ENCODE measurements at places on chromosomes 7 and 10. TPM values are rescaled to one million over a fixed set of nuclear protein-coding genes. Genes with fewer than 3 reads are reported as not detected.

- H3K27me3 ChIP-seq, result no peaks in the 10 kb centered on the region
- no peaks in the 10 kb centered on the region for H3K4me1 ChIP-seq
- no peak overlapping the region for H3K4me3 ChIP-seq
- DNase-seq, result no peak
Observed at GRCh38 chr10:109996225-109996624, 11.6 kb upstream of the ADD3 start.

GRCh38 chr7:28539289-28539981 is 127.1 kb downstream of the CREB5 start:
- no peaks in the 10 kb centered on the region for H3K4me1 ChIP-seq
- H3K27me3 ChIP-seq, result no peaks in the 10 kb centered on the region
- H3K27ac ChIP-seq, result no peak overlapping the region
- no peak for DNase-seq
- no peak overlapping the region for H3K4me3 ChIP-seq

- no peak overlapping the region for H3K4me3 ChIP-seq
- no peaks in the 10 kb centered on the region for H3K4me1 ChIP-seq
- H3K36me3 ChIP-seq, result no peaks in the 10 kb centered on the region
- H3K27ac ChIP-seq, result no peak overlapping the region
- no peak for DNase-seq
- no peaks in the 10 kb centered on the region for H3K27me3 ChIP-seq
Observed at GRCh38 chr7:159136442-159136841, 8.2 kb downstream of the VIPR2 start.

GRCh38 chr7:26619348-26619984 is 244.9 kb downstream of the SKAP2 start:
- no peak for DNase-seq
- H3K27ac ChIP-seq, result no peak overlapping the region
- H3K4me1 ChIP-seq, result no peaks in the 10 kb centered on the region
- H3K27me3 ChIP-seq, result no peaks in the 10 kb centered on the region

- no peaks in the 10 kb centered on the region for H3K27me3 ChIP-seq
- no peak overlapping the region for H3K27ac ChIP-seq
- DNase-seq, result no peak
Observed at GRCh38 chr7:6350433-6351058, 78.1 kb upstream of the CYTH3 start.

DNA sequence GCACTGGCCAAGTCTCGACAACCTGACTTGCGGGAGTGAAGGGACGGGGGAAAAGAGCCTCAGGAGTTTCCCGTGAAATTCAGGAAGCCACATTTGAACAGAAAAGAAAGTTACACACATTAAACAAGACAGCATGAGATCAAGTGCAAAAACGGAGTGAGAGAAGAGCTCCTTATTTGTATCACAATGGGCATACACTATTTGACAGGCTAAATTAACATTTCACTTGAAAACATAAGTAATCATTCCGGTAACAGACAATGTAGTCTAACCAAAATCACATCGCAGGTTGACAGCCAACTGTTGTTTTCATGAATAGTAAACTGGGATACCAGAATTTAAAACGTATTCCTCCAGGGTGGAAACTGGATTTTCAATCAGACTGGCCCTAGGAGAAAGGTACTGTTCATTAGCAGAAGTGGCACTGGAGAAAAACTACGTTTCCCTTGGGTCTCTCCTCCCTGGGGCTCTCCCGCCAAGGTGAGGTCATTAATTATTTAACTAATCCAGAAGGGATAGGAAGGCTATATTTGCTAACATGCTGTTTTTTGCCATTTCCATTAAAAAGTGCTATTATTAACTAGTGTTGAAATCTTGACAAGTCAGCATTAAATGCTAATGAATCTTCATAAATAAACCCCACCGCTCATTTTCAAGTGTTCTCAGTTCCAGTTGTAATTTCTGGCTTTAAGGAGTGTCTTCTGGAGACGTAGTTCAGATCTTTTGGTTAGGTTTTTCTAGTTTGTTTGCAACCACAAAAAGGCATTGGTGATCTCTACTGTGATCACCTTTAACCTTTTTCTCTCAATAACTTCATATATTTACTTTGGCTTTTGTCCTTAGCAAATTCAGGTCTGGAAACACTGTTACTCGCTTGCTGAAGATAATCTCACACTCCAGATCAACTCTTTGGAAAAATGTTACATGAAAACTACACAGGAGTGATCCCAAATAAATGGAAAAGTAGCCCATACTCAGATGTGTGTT is 25.1 kb downstream of the RHEB start:
- no peak for DNase-seq
- no peaks in the 10 kb centered on the region for H3K4me1 ChIP-seq
- no peak overlapping the region for H3K27ac ChIP-seq
- no peak overlapping the region for H3K4me3 ChIP-seq
- no peaks in the 10 kb centered on the region for H3K27me3 ChIP-seq

GRCh38 chr10:29313071-29313470 is 24.2 kb downstream of the LYZL1 start:
- H3K27me3 ChIP-seq, result no peaks in the 10 kb centered on the region
- no peak overlapping the region for H3K4me3 ChIP-seq
- H3K4me1 ChIP-seq, result no peaks in the 10 kb centered on the region
- H3K36me3 ChIP-seq, result no peaks in the 10 kb centered on the region

- no peaks in the 10 kb centered on the region for H3K27me3 ChIP-seq
- H3K27ac ChIP-seq, result no peak overlapping the region
- no peak for DNase-seq
Observed at GRCh38 chr7:66421830-66422475, 206.7 kb upstream of the KCTD7 start.

- H3K27me3 ChIP-seq, result no peaks in the 10 kb centered on the region
- no peak overlapping the region for H3K4me3 ChIP-seq
- no peak for DNase-seq
- H3K36me3 ChIP-seq, result no peaks in the 10 kb centered on the region
- H3K27ac ChIP-seq, result no peak overlapping the region
Observed at GRCh38 chr7:8390262-8390626, 43.2 kb upstream of the NXPH1 start.

DNA sequence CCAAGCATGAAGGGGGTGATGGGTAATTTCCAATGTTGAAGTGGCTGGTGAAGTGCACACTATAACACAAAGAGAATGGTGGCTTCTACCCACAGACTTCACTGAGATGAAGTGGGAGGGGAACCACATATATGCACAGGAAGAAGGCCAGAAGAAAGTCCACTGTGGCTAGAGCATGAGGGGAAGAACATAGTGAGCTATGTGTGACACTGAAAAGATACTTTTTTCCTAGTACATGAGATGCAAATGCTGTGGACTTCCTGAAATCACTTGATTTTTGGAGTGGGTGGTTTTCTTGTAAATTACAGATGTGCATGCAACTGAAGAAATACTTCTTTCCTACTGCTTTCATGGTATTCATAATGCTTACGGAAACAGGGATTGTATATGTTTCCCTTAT is 115.6 kb upstream of the PHYHIPL start:
- no peaks in the 10 kb centered on the region for H3K36me3 ChIP-seq
- no peaks in the 10 kb centered on the region for H3K27me3 ChIP-seq
- H3K4me3 ChIP-seq, result no peak overlapping the region
- H3K27ac ChIP-seq, result no peak overlapping the region

GRCh38 chr10:69965086-69965485 is 87.6 kb upstream of the MACROH2A2 start:
- H3K4me1 ChIP-seq, result no peaks in the 10 kb centered on the region
- H3K4me3 ChIP-seq, result no peak overlapping the region
- H3K27ac ChIP-seq, result no peak overlapping the region
- H3K36me3 ChIP-seq, result no peaks in the 10 kb centered on the region

The GCK gene
- total RNA-seq, result 0.91 TPM

The HMX2 gene
- total RNA-seq, result 1.0 TPM

The UCN3 gene
- not detected for total RNA-seq

The NPY4R2 gene
- 8.9 TPM for total RNA-seq

The NRCAM gene
- total RNA-seq, result 3.1 TPM

The MASTL gene
- 8.5 TPM for total RNA-seq

The NEURL1 gene
- total RNA-seq, result 10.5 TPM
